ENCODE measurements at places on chromosomes 2 and 18.

DNA sequence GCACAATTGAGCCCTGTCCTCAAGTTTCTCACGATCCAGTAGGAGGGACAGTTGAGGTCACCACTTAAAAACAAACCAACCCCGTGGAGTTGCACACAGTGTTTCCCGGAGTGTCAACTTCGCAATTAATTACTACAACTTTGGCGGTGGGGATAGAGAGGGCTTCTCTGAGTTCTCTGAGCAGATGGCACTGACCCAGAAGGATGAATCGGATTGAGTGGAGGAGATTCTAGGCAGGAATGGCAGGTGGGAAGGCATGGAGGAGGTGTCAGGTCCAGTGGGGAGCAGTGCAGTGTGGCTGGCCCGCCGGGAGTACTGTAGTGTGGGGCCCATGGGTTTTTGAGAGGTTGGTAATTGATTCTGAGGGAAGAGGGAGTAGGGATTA, 12.0 kb downstream of the SIX3 start:
- no peak for DNase-seq

DNA sequence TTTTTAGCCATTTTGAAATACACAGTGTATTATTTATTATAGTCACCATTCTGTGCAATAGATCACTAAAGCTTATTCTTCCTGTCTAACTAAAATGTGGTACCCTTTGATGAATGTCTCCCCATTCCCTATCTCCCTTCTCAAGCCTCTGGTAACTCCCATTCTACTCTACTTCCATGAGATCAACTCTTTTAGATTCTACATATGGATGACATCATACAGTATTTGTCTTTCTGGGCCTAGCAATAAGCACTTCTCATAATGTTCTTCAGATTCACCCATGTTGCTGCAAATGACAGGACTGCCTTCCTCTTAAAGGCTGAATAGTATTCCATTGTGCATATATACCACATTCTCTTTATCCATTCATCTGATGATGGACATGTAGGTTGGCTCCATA, 210.9 kb downstream of the PID1 start:
- no peak for DNase-seq

DNA sequence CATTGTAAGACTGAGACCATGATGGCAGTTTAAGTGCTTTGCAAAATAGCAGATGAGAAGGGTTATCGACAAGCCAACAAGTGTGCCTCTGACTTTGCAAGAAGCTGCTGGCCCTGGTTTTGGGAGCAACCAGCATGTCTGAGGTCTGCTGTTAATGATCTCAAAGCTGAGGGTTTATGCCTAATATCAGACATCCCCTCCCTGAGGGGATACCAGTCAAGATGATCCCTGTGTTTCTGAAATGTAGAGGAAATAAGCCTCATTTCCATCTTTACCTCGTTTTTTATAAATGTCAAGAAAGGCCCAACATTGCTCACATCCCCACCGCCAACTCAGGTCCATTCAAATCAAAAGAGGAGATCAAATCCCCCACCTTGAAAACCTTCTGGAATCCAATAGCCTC, 120.6 kb downstream of the MYCN start:
- DNase-seq = no peak

DNA sequence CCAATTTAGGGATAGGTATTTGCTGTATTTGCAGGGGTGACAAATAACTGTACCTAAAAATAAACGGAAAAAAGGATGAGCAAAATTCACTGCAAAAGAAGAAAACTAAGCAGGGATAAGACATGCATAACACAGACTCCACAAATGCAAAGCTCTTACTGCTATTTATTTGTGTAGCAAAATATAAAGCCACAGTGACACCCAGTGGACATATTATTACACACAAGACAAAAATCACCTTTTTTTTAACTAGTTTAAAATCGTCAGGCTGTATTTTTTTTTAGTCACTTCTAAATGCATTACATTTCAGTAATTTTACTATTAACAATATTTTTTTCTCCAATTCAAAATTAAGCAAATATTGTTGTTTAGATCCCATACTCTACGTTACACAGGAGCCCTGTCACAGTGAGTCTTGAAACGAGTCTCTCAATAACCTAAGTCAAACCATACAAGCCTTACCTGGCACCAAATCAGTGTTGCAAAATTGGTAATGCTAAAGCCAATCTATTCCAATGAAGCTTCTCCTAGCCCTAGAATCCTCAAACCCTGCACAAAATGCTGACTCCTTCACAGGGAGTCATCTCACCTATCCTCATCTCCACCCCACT, 23.7 kb downstream of the METTL4 start:
- DNase-seq = no peak

- DNase-seq = no peak
These were observed 1.1 kb upstream of the EPC2 start for GRCh38 chr2:148643421-148643820.

- DNase-seq = no peak
These were observed 394.2 kb upstream of the SPRED2 start for GRCh38 chr2:65826567-65826966.

DNA sequence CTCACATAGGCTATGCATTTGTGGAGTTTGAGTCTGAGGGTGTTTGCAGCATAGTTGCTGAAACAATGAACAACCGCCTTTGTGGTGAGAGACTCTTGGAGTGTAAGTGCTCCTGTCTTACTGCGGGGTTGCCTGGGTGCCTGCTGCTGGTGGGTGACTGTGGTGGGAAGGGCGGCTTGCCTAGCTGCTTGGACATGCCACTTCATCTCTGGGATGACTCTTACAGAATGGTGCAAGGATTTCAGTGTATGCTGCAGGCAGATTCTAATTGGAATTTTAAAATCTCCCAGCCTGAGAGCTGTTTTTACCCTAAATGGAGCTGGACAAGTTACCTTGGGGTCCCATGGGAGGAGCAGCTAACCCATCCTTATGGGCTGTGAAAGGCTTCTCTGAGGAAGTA, 50.1 kb downstream of the CYP27C1 start:
- no peak for DNase-seq

- DNase-seq = no peak
These were observed 141.3 kb upstream of the SLC35G4 start for GRCh38 chr18:11468120-11468519.

DNA sequence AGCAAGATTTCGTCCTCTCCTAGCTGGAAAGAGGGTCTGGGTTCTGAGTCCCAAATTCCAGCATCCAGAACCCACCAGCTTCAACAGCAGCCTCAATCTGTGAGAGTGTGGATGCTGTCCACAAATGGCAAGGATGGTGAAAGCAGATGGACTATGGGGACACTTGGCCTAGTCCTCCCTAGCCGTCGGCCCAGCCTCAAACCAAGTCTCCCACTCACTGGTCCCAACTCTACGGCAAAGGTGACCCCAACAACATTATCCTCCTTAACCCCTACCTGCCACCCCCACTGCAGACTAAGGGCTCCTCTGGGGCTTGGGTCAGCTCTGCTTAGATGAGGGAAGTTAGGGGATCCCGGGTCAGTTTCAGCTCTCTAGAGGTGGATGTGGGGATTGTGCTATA, 57.3 kb downstream of the TNS1 start:
- no peak for DNase-seq

GRCh38 chr2:136034629-136035028, 49.2 kb upstream of the DARS1 start:
- DNase-seq = no peak

- no peak for DNase-seq
These were observed 210.6 kb downstream of the TMEM247 start for GRCh38 chr2:46689993-46690392.

GRCh38 chr18:46705521-46705920, 48.5 kb upstream of the LOXHD1 start:
- no peak for DNase-seq

- DNase-seq = no peak
These were observed 108.9 kb downstream of the CD226 start for GRCh38 chr18:69838620-69839411.

- DNase-seq = no peak
These were observed 117.6 kb upstream of the TTN start for GRCh38 chr2:178924817-178925216.

GRCh38 chr2:99450199-99450598, 39.6 kb downstream of the REV1 start:
- no peak for DNase-seq

- DNase-seq = no peak
These were observed 28.3 kb downstream of the CDC42EP3 start for GRCh38 chr2:37642907-37643729.

DNA sequence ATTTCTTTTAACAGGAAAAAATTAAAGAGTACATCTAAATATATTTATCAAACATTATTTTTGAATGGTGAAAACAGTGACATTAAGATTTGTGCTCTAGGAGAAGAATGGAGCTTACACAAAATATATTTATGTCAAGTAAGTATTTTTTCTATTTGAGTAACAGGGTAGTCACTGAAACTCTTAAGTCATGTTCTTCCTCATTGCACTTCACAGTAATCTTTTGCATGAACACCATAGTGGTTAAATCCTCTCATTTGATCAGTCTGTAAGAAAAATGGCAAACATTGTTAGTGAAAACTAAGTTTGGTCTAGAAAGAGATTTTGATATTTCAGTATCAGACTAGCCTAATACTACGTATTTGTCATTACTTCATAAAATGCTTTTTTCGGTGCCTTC, 8.1 kb downstream of the GMCL1 start:
- DNase-seq = no peak

DNA sequence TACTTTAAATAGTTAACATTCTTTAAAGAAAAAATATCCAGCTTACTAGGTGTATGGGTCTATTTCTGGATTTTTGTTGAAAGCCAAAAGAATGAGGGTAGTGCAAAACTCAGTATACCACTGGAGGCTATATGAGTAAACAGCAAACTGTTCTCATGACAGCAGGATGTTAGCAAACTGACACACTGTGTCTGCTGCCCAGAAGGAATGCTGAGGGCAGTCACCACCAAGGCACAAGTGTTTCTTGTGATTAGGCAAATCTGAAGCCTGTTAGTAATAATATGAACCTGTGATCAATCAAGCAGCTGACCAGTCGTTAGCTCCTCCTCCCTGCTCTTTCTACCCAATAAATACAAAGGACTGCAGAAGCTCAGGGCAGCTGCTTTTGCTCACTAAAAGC, 50.5 kb upstream of the SULT1C3 start:
- no peak for DNase-seq

- DNase-seq = no peak
These were observed 435.4 kb downstream of the EIPR1 start for GRCh38 chr2:2942225-2942624.

GRCh38 chr2:241724259-241724974, 10.0 kb upstream of the D2HGDH start:
- no peak for DNase-seq

DNA sequence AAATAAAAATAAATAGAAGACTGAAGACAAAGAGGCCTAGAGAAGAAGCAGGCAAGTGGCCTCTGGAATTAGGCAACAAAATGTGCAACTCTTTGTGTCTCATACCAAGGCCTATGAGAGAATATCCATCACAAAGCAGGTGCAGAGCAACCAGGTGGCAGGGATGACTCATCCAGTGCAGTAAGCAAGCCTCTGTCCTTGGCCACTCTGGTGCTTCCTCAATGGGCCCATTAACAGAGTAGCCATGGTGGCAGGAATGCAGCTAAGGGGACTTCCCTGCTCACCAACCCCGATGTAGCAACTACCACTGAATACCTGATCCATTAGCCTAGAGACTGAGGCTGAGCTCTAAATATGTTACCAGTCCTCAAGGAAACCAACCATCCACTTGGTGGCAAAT, 11.0 kb upstream of the EPG5 start:
- no peak for DNase-seq

Measured in activated CD4-positive, CD25-positive, alpha-beta regulatory T cell (primary cell).